ENCODE measurements at places on chromosomes 7 and 10.

- no peak for DNase-seq
Measured at GRCh38 chr7:121235201-121235600, 93.6 kb upstream of the WNT16 start.

GRCh38 chr10:88840104-88840503, 11.5 kb downstream of the ANKRD22 start:
- DNase-seq, result no peak

GRCh38 chr10:70809011-70809611, 6.6 kb upstream of the SGPL1 start:
- no peak for DNase-seq

GRCh38 chr7:40760293-40760964, 625.6 kb downstream of the SUGCT start:
- DNase-seq, result no peak

DNA sequence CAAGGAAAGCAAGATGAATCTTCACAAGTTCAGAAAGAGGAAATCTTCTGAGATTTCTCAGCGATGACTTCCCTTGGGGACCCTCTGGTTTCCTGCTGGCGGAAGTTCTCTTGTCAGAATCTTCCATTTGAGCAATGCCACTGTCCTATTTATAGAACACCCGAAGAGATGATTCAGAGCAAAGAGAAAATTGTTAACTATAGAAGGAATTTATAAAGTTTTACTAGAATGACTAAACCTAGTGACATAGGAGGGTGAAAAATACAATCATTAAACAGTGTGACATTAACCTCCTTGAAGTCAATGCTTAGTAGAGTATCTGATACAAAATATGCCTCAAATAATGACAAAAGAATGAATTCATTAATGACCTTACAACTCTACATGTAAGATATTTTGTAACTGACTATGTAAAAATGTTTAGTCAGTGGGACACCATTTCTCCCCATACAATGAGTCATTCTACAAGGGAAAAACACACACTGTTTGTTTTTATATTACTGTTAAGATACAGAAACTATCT, 206.5 kb upstream of the CNTNAP2 start:
- no peak for DNase-seq

DNA sequence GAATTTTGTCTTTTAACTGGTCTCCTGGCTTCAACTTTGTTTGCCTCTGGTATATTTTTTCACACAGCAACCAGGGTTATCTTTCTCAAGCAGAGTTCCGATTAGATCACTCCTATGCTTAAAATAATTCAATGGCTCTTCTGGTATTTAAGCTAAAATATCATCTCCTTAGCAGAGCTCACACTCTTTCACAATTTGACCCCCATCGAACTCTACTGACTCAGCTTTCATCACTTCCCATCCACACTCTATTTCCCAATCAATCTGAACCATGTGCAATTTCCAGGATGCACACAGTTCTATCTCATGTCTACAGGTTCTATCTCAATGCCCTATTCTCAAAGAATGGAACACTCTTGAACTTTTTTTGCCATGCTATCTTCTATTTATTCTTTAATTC, 809.5 kb downstream of the GRID1 start:
- no peak for DNase-seq

DNA sequence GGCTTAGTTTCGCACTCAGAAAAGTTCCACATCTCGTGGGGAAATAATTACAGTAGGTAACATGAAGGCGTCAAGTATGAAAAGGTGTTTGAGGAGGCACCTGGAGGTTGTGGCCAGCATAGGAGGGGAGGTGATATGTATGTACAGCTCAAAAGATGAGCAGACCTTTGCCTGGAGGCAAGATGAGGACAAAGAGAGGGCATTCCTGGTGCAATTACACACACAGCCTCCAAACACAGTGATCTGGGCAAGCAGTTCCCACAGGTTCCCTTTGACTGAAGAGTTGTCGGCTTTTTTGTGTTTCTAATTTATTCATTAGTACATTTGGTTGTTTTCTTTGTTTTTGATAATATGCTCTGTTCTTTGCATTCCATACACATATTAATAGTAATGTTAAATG, 46.9 kb downstream of the CDK14 start:
- no peak for DNase-seq

GRCh38 chr7:120337308-120337907, 64.4 kb downstream of the KCND2 start:
- DNase-seq, result peak; percentile 12

DNA sequence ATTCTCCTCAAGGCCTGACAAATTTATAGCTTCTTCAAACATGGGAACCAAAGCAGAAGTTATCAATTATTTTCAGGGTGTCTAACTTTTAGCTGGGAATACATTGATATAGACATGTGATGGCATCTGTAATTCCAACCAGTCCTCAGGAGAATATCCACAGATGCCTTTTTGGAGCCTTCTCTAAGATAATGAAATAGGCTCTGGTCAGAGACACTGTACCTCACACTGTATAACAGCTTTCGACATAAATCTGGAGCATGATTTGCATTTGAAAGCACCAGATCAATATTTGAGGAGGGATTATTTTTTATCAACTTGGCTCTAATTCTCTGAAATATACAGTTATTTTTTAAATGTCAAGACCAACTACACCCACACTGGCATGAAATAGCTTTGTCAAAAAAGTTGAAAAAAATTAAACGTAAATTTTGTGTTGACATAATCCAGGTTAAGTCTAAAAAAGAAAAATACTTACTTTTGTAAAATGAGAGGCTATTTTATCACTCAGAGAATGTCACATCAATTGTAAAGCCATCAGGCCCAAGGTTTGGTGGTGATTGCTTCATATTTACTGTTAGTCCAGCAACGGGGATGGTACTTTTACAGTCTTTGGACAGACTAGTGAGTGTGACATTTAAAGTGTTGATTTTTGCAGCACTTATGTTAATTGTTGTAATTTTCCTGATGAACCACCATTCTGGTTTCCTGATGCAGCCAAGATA, 177.0 kb upstream of the SP8 start:
- no peak for DNase-seq

- DNase-seq, result no peak
Measured at GRCh38 chr10:351770-352334, 216.6 kb downstream of the ZMYND11 start.

- no peak for DNase-seq
Measured at GRCh38 chr10:29007748-29008610, 280.9 kb upstream of the LYZL1 start.

DNA sequence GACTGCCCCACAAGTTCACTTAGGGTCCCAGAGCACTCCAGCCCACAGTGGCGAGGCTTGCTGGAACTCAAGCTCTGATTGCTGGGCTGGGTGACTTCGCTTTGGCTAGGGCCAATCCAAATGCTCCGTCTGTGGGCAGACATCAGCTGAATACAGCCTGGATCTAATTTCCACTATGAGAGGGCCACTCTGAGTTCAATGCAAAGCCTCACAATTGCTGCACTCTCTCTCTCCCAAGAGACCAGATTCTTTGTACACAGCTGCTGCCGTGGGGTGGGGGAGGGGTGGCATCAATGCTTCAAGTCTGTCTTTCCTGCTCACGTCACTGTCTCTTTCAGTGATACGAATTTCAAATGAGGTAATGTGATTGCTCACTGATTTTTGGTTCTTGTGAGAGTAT, 47.3 kb upstream of the BPGM start:
- DNase-seq, result peak; percentile 87

DNA sequence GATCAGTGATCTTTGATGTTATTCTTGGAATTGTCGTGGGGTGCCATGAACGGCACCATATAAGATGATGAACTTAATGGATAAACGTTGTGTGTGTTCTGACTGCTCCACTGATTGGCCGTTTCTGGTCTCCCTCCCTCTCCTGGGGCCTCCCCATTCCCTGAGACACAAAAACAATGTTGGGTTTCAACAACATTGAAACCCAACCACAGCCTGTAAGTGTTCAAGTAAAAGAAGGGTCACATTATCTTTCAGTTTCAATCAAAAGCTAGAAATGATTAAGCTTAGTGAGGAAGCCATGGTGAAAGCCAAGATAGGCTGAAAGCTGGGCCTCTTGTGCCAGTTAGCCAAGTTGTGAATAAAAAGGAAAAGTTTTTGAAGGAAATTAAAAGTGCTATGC, 19.5 kb downstream of the EN2 start:
- no peak for DNase-seq

- no peak for DNase-seq
Measured at GRCh38 chr10:5012595-5012994, 8.9 kb upstream of the AKR1C2 start.

GRCh38 chr10:117684046-117684610, 141.6 kb downstream of the EMX2 start:
- DNase-seq, result no peak

DNA sequence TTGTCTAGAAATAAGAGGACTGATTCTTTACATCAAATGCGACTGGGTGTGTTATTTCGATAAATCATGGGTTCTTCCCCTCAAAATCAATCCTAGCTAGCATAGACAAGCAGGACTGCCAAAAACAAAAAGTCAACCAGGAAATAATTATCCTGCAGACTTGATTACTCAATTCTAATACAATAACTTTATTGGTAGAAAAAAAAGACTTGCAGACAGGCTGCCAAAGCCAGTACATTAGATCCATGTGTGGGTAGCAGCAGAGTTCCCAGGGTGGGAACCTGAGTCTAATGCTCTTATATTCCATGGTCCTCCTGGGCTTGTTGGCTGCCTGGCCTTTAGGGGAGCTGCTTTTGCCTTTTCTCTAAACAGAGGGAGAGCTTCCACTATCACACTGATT, 7.8 kb downstream of the AFAP1L2 start:
- DNase-seq, result no peak

DNA sequence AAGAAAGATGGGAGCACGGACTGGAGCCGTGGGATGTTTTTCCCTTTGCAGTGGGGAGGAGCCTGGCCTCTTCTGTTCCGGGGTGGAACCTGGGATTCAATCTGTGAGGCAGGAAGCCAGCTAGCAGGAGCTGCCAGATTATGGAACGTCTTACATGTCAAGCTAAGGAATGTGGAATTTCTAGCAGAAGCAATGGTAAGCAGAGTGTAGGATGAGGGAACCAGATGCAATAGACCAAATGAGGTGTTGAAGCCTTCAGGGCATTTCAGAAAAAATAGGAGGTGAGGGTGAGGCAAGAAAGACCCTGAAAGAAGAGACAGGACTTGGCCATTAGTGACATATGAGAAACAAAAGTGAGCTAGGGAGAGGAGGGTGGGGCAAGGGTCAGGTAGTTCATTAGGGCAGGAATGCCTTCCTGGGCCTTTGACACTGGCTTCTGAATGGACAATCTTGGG, 105.5 kb downstream of the CHN2 start:
- DNase-seq, result no peak

- peak; percentile 13 for DNase-seq
Measured at GRCh38 chr7:151060416-151061212, 1.2 kb downstream of the SLC4A2 start.

DNA sequence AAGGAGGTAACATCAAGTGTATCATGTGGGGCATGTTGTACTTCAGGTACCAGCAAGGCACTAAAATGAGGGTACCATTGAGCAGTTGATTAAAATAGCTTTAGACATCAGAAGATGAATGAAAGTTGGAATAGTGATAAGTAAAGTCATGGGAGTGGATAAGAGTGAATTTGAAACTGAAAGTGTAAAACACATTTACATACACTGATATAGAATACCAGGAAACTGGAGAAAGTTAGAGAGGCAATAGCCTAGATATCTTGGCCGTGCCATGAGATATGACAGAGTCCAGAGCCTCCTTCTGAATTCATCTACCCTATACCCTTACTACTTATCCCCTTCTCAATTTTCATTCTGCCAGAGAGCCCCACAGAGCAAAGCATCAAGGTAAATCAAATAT, 76.6 kb downstream of the GRM3 start:
- no peak for DNase-seq

DNA sequence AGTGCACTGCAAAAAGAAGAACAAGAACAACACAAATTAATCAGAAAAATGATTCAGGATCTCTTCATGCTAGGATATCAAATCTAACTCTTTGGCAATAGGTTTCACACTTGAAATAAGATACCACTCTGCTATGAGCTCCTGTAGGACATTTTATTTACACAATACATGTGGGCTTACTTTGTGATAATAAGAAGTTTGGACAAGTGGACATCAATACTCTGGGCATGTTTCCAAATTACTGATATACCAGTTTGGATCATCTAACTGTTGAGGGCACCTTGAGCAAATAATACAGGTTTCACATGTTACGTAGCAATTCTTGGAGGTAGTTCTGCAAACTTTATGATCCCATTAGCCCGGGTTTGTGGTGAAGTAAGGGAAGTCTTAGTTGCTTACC, 59.8 kb downstream of the CPVL start:
- no peak for DNase-seq

GRCh38 chr10:48742891-48743860, 58.5 kb downstream of the WDFY4 start:
- no peak for DNase-seq

- peak; percentile 53 for DNase-seq
Measured at GRCh38 chr7:70392877-70393435, 739.0 kb upstream of the GALNT17 start.

DNA sequence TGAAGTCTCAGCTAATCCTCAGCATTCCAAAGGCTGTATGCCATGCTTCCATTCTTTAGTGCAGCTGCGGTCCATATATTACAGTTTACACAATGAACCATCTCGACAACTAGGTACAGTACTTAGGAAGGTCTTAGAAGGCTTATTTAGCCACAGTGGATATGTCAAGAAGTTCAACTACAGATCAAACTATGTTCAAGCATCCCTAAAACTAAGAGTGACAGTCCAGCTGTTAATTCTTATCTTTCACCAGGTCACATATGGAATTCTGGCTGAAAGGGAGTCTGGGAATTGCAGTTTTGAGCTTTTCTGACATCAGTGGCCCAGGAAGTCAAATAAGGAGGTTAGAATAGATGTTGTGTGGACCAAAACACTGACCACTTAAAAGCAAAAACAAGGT, 106.8 kb downstream of the SDHAF3 start:
- DNase-seq, result no peak

- DNase-seq, result no peak
Measured at GRCh38 chr10:72483471-72483870, 128.8 kb upstream of the DNAJB12 start.

DNA sequence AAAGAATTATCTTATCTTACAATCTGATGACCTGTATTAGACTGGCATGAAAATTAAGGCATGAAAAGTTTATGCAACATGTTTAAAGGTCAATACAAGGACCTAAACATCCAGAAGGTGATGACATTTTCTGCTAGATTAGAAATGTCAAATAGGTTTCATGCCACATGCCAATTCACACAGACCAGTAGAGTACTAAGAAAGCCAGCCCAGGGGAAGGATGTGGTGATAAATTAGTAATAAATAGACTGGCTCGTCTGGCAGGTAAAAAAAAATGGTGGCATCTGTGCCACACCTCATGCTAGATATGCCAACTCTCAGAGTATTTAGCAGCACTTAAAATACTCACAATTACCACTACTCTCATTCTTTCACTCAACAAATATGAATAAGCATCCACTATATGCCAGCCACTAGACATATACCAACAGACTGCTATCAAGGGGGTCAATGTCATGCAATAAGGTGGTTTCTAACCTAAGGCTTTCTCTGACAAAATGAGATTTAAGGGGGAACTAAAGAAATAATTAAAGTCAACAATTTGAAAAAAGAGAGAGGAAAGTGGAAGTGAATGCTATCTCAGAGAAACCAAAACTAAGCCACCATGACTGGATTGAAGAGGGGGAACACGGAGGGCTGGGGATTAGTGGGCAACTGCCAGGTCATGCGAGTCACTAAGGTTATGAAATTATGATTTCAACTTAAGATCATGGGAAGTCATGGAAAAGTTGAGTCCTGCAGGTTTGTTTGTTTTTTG, 83.5 kb downstream of the SGMS1 start:
- no peak for DNase-seq

Measured in NCI-H2171 treated with DMSO at 0.1 percent for 48 hours (cell line).